WERI-Rb-1 (cell line): ENCODE measurements at places on chromosomes 2 and 18.

DNA sequence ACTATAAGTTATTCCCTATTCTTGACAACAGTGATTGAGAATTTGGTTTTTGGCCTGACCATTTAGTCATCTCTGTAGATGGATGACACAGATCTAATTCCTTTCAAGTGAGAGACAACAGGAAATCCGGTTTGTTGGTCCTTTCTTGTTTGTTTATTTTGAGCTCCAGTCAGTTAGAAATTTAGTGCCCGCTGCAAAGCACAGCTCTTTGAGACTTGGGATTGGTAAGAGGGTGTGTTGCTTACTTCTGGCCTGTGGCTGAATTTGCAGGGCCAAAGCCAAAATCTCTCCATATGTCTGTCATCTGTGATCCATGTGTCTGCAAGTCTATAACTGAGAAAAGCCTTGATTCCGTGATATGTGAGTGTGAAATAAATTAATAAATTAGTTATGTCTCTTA lies 74.3 kb downstream of the BIN1 start:
- no peak for DNase-seq

DNA sequence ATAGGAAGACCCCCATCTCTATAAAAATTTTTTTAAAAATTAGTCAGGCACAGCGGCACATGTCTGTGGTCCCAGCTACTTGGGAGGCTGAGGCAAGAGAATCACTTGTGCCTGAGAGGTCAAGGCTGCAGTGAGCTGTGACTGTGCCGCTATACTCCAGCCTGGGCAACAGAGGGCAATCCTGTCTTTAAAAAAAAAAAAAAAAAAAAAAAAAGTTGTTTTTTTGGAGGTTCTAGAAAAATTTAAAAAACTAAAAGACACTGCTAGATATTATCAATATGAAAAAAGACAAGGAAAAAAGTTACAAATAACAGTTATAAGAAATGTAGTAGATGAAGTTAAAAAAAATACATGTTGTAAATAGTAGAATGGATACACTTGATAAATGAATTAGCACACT lies 56.1 kb upstream of the C2orf15 start:
- DNase-seq: no peak

DNA sequence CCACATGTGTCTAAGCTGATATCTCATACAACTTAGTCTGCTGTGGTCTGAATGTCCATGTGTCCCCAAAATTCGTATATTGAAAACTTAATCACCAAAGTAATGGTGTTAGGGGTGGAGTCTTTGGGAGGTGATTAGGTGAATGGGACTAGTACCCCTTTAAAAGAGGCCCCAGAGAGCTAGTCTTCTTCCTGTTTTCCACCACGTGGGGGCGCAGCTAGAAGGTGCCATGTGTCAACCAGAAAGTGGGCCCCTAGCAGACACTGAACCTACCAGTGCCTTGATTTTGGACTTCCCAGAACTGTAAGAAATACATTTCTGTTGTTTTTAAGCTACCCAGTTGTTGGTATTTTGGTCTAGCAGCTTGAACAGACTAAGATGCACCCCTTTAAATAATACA lies 86.6 kb downstream of the ASB1 start:
- DNase-seq: peak; percentile 50

DNA sequence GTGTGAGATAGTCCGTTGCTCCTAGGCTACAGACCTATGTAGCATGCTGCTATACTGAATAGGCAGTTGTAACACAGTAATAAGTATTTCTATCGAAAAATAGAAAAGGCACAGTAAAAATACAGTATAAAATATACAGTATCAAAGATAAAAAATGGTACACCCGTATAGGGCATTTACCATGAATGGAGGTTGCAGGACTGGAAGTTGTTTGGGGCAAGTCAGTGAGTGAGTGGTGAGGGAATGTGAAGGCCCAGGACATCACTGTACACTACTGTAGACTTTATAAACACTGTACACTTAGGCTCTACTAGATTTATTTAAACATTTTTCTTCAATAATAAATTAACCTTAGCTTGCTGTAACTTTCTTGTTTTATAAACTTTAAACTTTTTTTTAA lies 3.5 kb downstream of the MAP3K20 start:
- DNase-seq: no peak

DNA sequence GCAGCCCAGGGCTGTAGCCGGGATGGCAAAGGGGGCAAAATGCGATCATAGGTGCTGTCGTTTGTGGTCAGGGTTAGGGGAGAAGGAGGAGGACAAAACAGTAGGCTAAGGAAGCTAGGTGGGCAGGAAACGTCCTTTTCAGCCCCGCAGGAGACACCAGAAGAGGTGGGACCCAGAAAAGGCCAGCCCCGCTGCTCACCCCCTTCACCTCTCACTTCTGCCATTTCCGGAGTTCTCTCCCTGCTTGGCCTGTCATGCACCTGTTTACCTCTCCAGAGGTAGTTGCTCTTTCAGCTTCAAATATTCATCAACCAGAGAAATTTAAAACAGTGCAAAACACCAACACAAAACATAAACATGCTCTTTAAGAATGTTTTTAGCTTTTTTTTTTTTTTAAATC lies 849 bp downstream of the AQP4 start:
- no peak for DNase-seq

DNA sequence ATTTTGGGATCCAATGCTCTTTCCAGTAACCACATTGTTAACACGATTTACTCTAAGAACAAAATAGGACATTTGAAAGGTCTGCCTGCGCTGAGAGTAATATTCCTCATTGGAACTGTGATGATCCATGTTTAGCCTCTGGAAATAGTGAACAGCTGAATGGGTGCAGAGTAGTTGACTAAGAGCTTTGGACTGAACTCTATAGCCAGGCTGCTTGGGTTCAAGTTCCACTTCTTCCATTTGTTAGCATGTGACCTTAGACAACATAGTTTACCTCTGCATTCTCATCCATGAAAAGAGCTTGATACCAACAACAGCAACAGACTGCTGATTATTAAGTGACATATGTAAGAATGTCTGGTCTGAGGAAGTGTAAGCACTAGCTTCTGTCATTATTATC lies 128.3 kb upstream of the MMADHC start:
- DNase-seq: no peak

DNA sequence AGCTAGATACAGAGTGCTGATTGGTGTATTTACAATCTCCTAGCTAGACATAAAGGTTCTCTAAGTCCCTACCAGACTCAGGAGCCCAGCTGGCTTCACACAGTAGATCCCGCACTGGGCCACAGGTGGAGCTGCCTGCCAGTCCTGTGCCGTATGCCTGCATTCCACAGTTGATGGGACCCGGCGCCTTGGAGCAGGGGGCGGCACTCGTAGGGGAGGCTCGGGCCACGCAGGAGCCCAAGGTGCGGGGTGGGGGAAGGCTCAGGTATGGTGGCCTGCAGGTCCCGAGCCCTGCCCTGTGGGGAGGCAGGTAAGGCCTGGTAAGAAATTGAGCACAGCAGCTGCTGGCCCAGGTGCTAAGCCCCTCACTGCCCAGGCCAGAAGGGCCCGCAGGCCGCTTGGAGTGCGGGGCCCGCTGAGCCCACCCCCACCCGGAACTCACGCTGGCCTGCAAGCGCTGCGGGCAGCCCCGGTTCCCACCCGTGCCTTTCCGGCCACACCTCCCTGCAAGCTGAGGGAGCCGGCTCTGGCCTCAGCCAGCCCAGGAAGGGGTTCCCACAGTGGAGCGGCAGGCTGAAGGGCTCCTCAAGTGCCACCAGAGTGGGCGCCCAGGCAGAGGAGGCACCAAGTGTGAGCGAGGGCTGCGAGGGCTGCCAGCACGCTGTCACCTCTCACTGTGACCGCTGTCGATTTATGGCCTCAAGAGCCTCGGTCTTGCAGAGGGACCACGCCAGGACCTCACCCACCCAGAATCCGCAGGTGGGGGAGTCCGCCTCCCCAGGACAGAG lies 76.5 kb downstream of the MEX3C start:
- no peak for DNase-seq

GRCh38 chr2:96679848-96680247 lies 37.3 kb downstream of the FER1L5 start:
- no peak for DNase-seq

DNA sequence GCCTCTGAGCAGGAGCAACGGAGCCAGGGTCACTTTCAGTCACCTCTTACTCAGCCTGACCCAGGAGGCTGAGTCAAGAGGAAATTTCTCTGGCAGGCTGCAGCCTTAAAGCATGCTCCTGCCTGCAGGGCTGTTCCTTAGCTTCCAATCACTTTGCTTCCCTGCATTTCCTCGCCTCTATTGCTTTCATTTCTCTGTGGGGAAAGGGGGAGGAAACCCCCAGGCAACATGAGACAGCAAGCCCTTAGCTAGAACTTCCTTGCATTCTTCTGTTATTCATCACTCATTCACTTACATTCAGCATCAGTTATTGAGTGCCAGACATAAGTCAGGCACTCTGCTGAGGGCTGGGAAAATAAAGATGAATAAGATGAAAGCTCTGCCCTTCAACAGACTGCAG lies 13.0 kb downstream of the XDH start:
- DNase-seq: no peak

DNA sequence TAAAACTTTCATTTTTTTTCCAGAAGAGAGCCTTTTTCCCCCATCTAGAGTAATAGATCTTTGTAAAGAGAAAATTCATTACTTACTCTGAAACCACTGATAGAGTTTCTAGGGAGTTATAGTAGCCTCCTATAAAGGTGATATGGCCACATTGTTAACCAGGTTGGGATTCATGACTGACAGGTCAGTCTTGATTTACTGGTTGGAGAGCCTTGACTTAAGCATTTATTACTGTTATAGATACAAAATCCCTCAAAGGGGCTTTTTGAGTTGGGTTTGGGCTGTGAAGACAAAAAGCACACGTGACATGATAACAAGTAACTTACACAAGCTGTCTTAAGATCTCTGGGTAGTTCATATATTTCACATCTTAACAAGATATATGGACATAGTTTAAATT lies 141.0 kb downstream of the GREB1L start:
- DNase-seq: no peak

- DNase-seq: no peak
Measured at GRCh38 chr2:68100189-68100588, 37.4 kb upstream of the C1D start.

DNA sequence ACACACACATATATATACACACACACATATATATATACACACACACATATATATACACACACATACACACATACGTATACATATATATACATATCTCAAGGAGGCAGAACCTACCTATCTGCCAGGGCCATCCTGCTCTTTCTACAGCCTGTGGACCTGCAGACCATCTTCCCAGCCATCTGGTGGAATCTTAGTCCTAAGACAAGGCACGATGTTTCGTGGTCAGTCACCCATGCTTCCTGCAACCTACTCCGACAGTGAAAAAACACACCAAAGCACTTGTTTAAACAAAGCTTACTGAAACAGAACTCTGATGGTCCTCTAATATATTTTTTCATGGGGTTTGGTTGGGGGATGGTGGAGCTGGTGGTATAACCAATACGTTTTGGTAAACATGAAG lies 164.2 kb upstream of the ZNF521 start:
- no peak for DNase-seq

DNA sequence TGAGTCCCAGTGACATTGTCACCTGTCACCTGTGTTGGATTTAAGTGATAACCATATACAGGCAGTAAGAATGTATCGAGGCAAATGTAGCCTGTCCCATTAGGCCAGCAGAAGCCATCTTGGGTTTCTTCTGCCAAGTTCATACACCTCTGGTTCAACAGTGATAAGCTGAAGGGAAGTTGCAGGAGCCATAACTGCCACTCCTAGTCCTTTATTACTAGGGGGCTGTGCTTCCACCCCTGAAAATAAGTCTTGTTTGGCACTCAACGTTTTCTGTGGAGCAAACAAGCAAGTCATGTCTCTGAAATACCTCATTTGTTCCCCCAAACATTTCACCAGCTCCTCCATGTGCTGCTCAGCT lies 58.1 kb upstream of the ALPP start:
- DNase-seq: no peak

DNA sequence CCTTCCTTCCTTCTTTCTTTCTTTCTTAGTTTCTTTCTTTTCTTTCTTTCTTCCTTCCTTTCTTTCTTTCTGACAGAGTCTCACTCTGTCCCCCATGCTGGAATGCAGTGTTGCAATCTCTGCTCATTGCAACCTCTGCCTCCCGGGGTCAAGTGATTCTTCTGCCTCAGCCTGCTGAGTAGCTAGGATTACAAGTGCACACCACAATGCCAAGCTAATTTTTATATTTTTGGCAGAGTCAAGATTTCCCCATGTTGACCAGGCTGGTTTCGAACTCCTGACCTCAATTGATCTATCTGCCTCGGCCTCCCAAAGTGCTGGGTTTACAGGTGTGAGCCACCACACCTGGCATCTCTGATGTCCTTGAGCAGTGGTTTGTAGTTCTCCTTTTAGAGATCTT lies 48.5 kb downstream of the IL1R2 start:
- no peak for DNase-seq

- no peak for DNase-seq
Measured at GRCh38 chr18:48842259-48843061, 108.3 kb downstream of the SMAD7 start.

GRCh38 chr2:9221223-9221622 lies 14.6 kb downstream of the ASAP2 start:
- no peak for DNase-seq

DNA sequence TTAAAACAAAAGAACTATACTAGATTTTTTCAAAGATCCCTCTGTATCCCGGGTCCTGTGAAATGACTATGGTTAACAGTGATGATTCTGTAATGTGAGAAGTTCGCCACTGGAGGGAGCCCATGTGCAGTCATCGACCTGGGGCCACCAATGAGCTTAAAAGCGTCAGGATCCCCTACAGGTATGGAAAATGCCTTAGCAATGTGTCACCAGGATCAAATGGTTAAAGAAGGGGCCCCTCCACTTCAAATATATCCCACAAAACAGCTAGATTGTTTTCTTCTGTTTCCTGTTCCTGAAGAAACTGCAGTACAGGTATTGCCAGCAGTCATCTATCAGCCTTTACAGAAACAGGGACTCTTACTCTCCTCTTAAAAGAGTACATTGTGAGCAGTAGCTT lies 15.3 kb downstream of the CHRNA1 start:
- DNase-seq: peak; percentile 75

- DNase-seq: no peak
Measured at GRCh38 chr2:208415255-208415654, 8.7 kb downstream of the PTH2R start.

- no peak for DNase-seq
Measured at GRCh38 chr2:161988589-161988988, 85.4 kb downstream of the DPP4 start.

DNA sequence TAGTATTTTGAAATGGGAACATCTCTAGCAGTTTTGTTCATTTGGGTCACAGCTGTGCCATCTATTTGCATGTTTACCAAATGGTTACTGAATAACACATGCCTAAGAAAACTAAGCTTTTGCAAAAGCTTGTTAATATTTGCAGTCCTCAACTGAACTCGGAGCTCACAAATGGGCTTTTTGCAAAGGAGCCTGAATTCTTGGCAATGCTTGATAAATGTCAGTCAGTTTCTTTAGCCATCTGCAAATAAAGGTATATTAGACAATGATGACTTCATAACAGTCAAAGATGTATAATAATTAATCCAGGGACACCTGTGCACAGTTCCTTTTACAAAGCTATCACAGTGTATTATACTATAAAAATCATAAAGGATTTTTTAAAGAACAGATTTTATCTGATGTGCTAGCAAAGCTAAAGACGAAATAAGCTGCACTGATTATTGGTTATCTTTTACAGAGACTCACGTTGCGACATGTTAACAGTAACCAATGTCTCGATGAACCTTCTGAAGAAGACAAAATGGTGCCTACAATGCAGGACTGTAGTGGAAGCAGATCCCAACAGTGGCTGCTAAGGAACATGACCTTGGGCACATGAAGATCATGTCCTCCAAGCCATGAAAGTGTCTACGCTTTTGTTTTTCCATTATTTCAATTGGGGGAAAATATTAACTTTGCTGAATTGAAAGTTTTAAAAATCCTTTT lies 248.4 kb upstream of the KCNJ3 start:
- DNase-seq: no peak

GRCh38 chr2:70468878-70469277 lies 84.7 kb downstream of the TGFA start:
- no peak for DNase-seq
